ENCODE measurements at places on chromosomes 7 and 10.

DNA sequence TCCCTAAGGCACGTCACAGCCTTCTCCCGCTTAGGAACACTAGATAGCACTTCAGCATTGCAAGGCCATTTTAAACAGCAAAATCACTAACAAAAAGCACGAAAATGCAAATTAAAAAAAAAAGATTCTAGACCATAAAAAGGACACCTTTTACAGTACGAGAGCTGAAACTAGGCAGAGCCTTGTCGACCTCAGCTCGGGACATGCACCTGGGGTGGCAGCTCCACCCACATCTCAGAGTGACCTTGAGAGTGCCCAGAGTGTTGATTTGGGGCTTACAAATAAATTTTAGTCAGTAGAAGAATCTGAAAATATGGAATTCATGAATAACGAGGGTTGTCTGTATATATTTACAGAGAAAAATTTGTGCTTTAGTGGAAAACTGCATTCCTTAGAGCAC is 1.1 kb downstream of the MRPS24 start:
- DNase-seq: no peak

DNA sequence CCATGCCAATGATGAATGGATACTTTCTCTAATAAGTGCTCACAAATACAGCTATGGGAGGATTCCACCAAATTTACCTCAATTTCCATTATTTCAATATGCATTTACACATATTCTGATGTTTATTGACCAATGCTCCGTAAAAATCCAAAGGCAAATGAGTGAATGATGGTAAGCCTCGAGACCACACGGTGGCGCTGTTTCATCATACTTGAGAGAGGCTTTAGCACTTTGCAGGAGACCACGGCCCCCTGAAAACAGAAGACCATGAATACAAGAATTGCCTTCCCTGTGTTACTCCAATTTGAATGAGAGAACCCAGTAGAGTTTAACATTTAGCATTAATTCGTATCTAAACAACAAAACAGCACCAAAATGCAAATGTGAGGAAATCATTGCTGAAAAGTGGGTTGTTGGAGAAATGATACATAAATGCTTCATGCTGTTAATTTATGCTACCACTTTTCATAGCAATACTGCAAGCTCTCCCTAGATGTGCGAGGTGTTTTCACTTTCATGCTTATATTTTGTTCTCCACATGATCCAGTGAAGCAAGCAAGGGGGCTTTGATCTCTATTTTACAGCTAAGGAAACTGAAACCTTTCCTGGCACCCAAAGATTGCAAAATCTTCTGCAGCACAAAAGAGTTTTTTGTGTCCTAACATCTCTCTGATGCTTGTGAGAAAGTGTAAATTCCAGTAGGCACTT is 35.4 kb downstream of the TRIL start:
- DNase-seq: peak; percentile 84

DNA sequence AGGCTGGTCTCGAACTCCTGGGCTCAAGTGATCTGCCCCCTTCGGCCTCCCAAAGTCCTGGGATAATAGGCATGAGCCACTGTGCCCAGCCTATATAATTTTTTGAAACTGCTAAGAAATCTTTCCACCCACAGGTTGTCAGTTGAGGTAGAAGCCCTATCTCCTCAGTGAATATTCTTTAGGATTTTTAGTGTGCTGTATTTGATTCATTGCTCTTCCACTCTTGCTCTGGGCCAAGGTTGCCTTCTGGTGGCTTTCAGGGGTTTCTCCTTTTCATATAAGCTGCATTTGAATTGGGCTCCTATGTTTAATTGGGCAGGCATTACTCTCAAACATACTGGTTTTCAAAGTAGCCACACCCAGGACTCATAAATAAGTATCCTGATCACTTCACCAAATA is 931.2 kb downstream of the GATA3 start:
- DNase-seq: no peak

- DNase-seq: no peak
Observed at GRCh38 chr7:147071536-147071935, 954.9 kb downstream of the CNTNAP2 start.

GRCh38 chr7:112635742-112636141 is 154.5 kb downstream of the TMEM168 start:
- no peak for DNase-seq

DNA sequence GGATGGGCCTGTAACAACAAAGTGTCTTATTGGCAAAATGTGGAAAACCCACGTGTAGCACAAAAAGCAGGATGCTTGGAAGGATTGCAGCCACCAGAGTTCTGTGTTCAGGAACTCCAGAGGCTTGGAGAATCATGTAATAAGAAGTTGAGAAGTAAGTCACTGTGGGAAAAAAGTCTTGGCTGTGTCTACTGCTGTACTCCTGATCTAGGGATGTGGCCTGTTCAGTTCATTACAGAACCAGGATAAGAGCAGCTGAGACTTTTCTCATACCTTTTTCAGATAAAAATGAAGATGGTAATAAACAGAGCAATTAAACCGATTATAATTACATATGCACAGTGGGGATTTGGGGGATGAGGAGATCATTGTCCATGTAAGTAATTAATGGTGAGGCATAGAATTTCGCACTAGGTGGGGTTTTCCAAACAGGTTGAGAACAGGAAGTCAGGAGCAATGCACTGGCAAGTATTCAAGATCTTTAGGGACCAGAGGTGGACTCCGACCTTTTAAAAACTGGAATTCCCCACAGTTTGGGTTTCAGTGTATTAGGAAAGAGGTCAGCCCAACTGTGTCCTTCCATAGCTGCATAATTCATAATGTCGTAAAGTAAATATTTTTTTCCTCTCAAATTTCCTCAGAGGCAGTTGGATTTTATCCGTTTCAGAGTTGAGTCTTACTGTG is 281.7 kb downstream of the FRMD4A start:
- DNase-seq: no peak

DNA sequence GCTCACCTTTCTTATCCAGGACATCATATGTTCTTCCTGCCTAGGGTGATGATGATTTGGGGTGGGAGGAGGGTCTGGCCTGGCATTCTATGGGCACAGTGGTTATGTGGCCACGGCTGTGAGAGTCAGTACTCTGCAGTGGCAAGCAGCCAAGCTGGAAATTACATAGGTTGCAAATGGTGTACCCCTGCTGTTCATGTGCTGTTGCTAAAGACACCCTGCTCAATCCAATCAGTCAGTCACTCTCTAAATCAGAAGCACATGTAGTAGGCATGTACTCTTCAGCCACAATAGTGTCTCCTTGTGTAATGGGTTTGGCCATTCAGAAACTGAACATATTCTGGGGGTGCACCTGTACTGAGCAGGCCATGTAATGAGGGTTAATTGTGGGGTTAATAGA is 449.1 kb upstream of the ANKRD30A start:
- DNase-seq: no peak

DNA sequence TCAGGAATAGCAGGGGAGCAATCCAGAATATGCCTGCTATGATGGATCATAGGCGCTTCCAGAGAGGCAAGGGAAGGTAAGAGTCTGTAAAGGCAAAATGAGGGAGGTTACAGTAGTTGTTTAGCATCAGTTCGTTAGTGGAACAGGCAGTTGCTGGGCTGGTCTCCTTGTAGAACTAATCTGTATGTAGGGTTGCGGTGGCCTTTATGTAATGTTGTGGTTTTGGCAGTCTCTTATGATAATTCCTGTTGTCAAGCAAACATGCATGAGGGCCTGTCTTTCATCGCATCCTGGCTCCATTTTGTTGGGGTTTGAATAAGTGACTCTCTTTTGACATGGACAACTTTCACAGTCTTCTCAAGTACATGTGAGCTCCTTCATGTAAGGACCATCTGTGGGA is 427.8 kb upstream of the LRGUK start:
- DNase-seq: no peak

DNA sequence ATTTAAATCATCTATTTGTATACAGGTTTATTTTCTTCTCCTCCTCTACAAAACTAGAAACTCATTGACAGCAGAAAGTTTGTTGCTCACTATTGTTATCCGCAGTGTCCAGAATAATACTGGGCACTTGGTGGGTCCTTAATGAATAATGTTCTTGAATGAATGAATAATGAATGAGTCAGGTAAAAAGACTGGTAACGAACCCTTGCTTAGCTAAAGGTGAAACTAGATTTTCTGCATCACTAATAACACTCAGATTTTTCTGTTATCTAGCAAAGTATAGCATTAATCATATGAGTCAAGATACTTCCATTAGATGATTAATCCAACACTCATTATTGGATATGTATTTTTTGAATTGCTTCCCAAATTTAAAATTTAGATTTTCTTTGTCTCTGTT is 953.2 kb downstream of the SORCS3 start:
- no peak for DNase-seq

DNA sequence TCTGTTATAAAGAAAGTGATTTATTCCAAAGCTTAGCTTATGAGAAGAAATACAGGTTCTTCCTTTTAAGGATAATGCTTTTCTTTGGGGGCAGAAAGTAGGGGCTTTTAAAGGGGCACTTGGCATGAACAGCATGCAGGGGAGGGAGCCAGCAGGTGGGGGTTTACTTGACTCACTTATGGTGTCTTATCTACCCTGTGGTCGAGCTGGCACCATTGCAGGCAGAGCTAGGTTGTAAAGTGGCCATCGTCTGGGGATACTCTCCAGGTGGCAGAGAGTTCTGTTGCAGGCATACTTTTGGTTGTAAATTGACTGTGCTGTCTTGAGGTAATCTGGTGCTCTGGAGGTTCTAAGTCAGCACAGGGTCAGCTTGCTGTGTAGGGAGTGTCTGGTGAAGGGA is 26.3 kb upstream of the IFRD1 start:
- no peak for DNase-seq

DNA sequence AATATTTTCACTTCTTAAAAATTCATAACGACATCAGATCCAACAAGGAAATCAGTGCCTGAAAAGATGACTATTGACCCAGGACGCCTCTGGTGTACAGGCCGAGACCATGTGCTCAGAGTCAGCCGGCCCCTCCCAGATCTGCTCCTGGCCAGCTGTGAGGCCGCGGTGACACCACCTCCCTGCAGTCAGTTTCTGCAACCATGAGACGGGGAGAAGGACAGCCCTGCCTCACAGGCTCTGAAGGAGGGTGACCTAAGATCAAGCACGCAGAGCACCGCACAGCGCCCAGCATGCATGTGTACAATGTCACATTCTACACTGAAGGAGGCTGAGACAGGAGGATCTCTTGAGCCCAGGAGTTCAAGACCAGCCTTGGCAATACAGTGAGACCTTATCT is 2.6 kb upstream of the GPER1 start:
- no peak for DNase-seq

GRCh38 chr7:157755741-157756140 is 418.9 kb downstream of the DNAJB6 start:
- no peak for DNase-seq

- no peak for DNase-seq
Observed at GRCh38 chr10:30387646-30388243, 38.7 kb upstream of the MTPAP start.

DNA sequence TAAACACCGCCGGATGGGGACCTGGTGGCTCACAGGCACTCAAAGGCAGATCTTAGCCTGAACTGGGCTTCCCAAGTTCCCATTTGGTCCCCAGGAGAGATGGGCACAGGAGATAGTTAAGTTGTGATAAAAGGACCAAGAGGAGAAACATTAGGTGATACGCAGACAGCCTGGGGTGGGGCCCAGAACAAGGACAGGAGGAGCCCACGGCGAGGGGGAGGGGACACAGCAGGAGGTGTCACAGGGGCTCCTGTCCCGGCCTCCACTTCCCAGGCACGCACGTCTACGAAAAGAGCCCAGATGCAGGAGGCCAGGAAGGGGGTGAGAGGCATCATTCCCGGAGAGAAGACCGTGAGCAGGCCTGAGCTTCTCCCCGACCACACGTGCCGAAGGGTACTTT is 16.3 kb upstream of the DNAAF5 start:
- no peak for DNase-seq

- no peak for DNase-seq
Observed at GRCh38 chr7:45182856-45183710, 25.5 kb downstream of the RAMP3 start.

- no peak for DNase-seq
Observed at GRCh38 chr10:87565010-87565409, 60.3 kb downstream of the MINPP1 start.

DNA sequence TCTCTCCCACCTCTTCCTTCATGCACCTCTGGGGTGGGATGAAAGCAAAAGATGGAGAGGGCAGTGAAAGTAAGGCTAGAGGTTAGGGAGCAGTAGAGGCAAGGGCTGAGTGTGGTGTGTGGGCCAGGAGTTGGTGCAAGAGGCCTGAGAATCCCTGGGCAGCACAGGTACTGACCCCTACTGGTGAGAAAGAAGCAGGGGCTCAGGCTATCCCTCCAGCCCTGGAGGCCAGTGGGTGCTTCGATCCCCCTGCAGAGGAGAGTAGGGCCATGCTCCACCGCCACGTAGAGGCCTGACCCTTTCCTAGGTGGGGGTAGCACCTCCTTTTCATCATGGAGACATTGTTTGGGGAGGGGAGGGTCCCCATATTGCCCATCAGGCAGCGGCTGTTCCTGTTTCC is 9.8 kb downstream of the CDHR1 start:
- DNase-seq: no peak

GRCh38 chr7:78605119-78605518 is 806.5 kb downstream of the PHTF2 start:
- DNase-seq: no peak

- no peak for DNase-seq
Observed at GRCh38 chr7:112874909-112875308, 84.7 kb upstream of the TMEM168 start.

GRCh38 chr7:17320657-17321056 is 22.2 kb downstream of the AHR start:
- DNase-seq: no peak

DNA sequence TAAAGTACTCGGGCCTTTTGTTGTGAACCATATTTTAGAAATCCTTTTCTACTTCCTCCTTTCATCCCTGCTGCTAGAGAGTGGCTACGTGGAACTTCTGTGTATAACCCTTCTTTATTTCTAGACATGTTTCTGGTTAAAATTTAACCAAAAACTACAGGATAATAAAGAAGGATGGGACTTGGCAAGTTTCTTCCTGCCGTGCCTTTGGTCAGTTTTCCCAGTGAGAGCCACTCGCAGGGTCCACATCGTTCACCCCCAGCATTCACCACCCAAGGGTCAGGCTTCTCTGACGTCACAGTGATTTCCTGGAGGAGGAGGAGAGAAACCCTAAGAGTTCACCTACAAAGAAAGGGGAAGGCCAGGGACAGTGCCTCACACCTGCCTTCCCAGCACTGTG is 45.4 kb downstream of the NKX6-2 start:
- DNase-seq: no peak

GRCh38 chr10:44539178-44539577 is 154.3 kb upstream of the CXCL12 start:
- no peak for DNase-seq

DNA sequence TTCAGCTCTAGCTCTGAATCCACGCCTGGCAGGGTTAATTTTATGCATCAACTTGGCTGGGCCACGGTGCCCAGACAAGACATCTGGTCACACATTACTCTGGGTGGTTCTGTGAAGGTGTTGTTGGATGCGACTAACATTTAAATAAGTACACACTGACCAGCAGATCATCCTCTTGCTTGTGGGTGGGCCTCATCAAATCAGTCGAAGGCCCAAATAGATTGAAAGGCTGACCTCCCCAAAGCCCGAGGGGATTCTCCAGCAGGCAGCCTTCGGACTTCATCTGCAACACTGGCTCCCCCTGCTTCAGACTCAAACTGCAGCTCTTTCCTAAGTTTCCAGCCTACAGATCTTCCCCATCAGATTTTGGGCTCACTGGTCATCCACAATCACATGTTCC is 53.6 kb downstream of the SFMBT2 start:
- no peak for DNase-seq

All from NCI-H510A treated with DMSO at 0.1 percent for 48 hours (cell line).